ENCODE measurements at places on chromosomes 6 and 20. TPM values are rescaled to one million over a fixed set of nuclear protein-coding genes. Genes with fewer than 3 reads are reported as not detected.

The VSTM2L gene
- total RNA-seq: 0.68 TPM

The TBXT gene
- not detected for total RNA-seq

The OR2J2 gene
- total RNA-seq: not detected

The KIF13A gene
- 98.0 TPM for total RNA-seq

DNA sequence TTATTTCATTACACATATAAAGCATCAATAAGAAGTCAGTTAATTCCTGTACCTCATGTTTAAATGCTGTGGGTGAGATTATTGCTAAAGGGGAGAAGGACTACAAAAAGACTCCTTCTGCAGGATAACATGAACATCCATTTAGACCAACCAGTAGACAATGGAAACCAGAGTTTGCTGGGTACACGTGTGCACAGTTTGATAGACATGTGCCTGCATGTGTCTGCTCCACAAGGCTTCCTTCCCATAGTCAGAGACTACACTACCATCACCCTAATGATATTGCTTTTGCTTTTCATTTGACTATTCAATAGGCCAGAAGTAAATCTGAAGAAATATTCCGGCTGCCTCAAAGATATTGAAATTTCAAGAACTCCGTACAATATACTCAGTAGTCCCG is 231.6 kb downstream of the ARHGAP18 start:
- H3K36me3 ChIP-seq: peaks cover 5% of the 10 kb centered on the region
- H3K27ac ChIP-seq: no peak overlapping the region
- DNase-seq: no peak
- H3K27me3 ChIP-seq: no peaks in the 10 kb centered on the region
- no peaks in the 10 kb centered on the region for H3K4me1 ChIP-seq

DNA sequence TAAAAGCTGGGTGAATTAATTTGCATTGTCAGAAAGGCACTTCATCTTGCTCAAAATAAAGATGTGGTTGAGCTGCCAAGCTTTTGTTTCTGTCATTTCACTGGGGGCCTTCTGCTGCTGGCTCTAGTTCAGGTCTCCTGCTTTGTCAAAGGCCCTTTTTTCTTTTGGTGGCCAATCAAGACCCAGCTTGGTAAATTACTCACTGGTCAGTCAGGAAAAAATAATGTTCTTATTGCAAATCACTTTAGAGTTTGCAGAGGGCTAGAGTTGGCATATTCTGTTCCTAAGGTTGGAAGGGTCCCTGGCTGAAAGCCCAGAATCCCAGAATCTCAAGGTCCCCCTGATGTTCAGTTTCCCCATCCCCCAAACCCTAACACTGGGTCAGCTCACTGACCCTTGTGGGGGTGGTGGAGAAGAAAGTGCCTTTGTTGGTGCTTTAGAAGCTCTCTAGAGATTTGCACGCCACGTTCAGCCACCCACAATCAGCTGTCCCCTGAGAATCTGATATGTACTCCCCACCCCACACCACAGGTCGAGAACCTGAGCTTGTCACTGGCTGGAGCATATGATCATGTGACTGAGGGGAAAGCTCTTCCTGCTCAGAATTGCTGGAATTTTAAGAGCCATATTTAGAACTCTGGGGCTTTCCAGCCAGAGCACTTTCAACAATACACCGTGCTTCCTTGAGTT is 21.7 kb upstream of the BNIP5 start:
- H3K36me3 ChIP-seq: no peaks in the 10 kb centered on the region
- DNase-seq: no peak
- peak overlapping the region; percentile 75 for H3K27ac ChIP-seq
- no peaks in the 10 kb centered on the region for H3K27me3 ChIP-seq
- H3K4me3 ChIP-seq: no peak overlapping the region

- DNase-seq: no peak
- H3K27me3 ChIP-seq: no peaks in the 10 kb centered on the region
- H3K36me3 ChIP-seq: no peaks in the 10 kb centered on the region
- no peak overlapping the region for H3K4me3 ChIP-seq
- H3K27ac ChIP-seq: no peak overlapping the region
Observed at GRCh38 chr6:79586548-79586947, 44.6 kb upstream of the SH3BGRL2 start.

GRCh38 chr6:1027109-1027794 is 284.6 kb upstream of the FOXQ1 start:
- H3K36me3 ChIP-seq: no peaks in the 10 kb centered on the region
- H3K4me3 ChIP-seq: no peak overlapping the region
- DNase-seq: no peak
- no peaks in the 10 kb centered on the region for H3K4me1 ChIP-seq
- no peaks in the 10 kb centered on the region for H3K27me3 ChIP-seq

Data from thoracic aorta (tissue), 2 donors.